ENCODE measurements at places on chromosomes 6 and 20.

GRCh38 chr6:139240161-139241010, 51.4 kb downstream of the TXLNB start:
- no peak for DNase-seq

DNA sequence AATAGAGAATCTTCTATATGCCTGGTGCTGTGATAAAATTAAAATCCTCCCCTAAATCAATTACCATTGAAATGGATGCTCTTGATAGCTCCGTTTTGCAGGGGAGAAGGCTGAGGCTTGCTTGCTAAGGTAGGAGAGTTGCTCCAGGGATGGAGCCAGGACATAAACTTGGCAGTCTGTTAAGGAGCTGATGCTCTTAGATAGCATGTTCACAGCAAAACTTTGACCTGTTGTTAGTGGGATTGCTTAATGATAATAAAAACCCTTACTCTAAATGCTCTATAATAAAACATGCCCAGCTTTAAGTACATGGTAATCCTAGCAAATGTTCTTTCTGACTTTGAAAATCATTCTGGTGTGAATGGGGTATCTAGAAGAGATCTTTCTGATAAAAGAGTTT, 228.4 kb upstream of the JAG1 start:
- no peak for DNase-seq

DNA sequence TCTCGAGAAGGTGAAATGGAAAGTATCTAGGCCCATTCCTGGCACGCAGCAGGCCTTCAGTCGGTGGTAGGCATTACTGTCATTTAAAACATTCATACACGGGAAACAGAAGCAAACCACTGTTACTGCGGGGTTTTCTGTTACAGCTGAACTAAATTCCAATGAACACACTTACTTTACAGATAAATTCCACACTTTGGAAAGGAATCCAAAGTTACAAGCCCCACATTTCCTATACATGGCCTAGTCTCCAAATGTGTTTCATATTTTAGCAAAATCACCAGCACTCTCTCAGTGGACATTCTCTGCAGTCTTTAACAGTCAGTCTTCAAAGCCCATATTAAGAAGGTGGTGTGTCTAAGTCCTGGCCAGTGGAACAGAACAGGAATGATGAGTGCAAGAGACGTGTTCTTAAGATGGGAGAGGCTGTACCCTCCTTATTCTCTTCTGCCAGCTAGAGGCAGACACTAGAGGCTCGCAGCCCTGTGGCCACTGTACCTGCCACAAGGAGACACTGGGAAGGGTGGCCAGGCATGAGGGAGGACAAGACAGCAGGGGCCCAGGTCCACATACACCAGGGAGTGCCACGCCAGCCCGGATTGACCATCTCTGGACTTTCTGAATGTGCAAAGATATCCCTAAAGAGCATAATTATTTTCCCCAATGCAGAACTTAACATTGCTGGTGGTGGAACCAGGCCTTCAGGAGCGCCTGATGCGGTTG, 76.4 kb downstream of the CDC5L start:
- no peak for DNase-seq

- no peak for DNase-seq
These were observed 49.4 kb downstream of the HLA-C start for GRCh38 chr6:31222496-31222895.

DNA sequence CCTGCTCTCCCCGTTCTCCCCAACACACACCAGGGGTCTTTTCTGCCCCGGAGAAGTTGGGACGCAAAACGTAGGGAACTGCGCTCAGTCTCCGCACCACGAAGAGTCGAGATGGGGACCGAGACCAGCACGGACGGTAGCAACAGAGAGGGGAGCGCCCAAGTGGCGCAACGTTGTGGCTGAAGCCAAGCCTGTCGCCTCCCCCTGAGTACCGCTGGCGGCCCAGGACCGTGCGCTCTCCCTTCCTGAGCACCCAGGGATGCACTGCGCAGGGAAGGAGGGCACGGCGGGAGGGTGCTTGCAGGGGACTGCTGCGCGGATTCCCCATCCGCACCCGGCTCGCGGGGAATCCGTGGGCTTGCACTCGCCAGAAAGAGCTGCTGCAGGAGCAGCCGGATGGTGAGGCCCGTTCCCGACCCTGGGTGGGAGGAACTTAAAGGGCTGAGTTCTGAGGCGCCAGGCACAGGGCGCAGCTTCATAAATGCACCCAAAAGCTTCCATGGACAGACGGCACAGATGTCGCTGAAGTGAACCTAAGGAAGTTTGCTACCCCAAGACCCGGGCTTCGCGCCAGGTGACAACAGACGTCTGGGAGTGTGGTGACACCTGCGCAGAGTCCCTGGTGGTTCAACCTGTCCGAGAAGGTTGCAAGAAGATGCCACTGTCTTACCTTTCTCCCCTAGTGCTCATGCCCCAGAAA, 178.7 kb downstream of the TBXT start:
- DNase-seq, result no peak

DNA sequence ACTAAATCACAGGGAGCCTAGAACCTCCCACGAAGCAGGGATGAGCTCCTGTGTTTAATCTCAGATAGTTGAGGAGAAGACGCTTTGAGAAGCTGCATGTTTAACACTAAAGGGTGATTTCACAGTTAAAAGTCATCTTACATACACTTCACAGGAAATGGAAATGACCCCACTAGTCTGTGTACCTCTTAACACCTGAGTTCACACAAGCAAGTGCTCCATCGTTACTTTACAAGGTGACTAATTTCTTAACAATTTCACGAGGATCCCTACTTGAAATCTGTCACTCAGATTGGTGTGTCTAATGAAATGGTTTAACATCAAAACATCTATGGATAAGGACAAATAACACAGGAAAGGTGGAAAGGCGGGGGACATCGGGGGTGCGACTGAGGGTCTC, 93.8 kb upstream of the RPS6KA2 start:
- no peak for DNase-seq

DNA sequence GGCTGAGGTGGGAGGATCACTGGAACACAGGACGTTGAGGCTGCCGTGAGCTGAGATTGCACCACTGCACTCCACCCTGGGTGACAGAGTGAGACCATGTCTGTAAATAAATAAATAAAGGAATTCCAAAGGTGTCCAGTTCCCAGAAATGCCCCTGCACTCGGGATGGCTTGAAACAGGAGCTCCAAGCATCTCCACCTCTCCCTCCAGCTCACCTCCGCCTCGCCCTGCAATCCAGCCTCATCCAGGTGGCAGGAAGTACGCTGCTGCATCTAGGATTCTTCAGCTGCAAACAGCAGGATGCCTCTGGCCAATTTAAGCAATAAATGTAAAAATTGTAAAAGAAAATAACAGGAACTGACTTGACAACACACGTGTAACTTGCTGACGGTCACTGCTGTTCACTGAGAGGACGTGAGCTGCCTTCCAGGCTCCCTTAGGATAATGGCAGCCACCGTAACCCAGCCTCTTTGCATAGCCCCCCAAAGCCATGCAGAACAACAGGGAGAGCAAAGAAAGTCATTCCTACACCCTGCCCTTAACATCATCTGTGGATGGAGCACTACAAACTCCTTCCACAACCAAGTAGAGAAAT, 11.4 kb upstream of the GRM4 start:
- no peak for DNase-seq

DNA sequence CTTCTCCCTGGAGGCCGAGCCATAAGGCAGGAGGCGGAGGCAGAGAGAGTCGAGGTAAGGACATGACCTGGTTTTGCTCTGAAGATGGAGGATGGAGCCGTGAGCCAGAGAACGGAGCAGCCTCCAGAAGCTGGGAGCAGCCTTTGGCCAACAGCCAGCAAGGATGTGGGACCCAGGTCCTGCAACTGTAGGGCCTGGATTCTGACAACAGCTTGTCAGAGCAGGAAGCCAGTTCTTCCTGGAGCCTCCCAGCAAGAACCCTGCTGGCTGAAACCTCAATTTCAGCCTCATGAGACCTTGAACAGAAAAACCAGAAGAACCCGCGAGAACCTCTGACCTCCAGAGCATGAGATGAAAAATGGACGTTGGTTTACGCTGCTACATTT, 13.4 kb upstream of the MRGBP start:
- no peak for DNase-seq

GRCh38 chr6:21325201-21325856, 268.2 kb upstream of the SOX4 start:
- no peak for DNase-seq

- no peak for DNase-seq
These were observed 348.3 kb upstream of the PRND start for GRCh38 chr20:4373454-4373853.

GRCh38 chr6:3321875-3322274, 63.1 kb downstream of the PSMG4 start:
- DNase-seq, result no peak

DNA sequence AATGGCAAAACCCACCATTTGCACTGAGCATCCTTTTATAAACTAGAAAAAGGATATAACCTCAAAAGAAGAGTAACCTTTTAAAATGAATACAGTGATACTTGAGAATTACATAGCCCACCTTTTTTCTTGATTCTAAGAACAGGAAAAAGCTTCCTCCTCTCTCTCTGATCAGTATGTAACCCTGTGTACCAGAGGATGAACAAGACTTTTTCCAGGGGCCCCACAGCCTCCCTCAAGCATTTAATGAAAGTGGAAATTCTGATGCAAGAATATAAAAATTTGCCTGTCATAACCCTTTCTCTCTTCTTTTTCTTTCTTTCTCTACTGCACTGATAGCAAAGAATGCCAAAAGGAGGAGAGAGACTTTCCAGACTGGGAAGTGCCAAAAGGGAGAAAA, 64.2 kb upstream of the BTN3A2 start:
- DNase-seq, result no peak

GRCh38 chr6:4031442-4031841, 47.5 kb downstream of the FAM217A start:
- DNase-seq, result no peak

- no peak for DNase-seq
These were observed 274.5 kb downstream of the ALDH8A1 start for GRCh38 chr6:134675110-134676054.

DNA sequence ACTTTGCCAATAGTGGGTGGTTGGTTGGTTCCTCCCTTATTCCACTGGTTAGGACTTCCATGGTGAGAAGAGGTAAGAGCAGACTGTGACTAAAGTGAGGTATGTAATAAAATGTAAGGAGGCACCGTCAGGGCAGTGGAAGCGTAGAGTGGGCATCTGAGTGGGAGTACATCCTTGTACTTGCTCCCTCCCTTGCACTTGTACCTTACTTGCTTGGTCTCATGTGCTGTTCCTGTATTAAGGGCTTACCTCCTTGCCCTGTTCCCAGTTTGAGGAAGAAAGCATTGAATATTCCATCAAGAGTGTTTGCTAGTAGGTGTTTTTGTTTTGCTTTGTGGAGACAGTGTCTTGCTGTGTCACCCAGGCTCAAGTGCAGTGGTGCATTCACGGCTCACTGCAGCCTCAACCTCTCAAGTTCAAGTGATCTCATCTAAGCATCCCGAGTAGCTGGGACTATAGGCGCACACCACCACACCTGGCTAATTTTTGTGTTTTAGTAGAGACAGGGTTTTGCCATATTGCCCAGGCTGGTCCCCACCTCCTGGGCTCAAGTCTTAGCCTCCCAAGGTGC, 25.5 kb downstream of the AMD1 start:
- DNase-seq, result no peak

- no peak for DNase-seq
These were observed 234.0 kb upstream of the PLCB4 start for GRCh38 chr20:8834851-8835250.

GRCh38 chr20:12902992-12903391, 105.8 kb upstream of the SPTLC3 start:
- no peak for DNase-seq

DNA sequence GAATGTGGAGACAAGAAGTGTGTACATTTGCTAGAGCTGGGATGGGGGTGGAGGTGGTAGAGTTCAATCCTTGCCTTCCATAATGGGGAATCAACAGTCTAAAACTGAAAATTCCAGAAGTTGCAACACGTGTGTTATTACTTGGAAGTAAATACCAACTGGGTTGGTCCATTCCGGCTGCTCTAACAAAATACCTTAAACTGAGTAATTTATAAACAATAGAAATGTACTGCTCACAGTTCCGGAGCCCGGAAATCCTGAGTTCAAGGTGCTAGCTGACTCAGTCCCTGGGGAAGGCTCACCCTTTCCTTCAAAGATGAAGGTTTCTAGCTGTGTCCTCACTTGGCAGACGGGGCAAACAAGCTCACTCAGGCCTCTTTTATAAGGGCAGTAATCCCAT, 59.0 kb downstream of the RIN2 start:
- DNase-seq, result no peak

DNA sequence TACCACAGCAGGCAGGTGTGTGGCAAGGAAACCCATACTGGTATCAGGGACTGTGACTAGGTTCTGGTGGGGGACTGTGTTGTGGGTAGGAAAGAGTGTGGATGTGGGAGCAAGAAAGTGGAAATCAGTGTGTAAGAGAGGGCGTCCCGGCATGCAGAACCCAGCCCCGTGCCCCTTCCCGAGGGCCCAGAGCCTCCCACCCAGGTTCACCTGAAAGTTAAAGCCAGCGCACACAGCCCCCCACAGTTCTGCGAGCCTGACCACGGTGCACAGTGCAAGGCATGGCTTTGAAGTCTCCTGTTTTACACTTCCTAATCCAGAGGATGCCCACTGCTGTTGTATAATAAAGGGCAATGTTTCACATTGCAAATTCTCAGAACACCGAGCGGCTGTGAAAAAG, 22.7 kb downstream of the MAFB start:
- no peak for DNase-seq

DNA sequence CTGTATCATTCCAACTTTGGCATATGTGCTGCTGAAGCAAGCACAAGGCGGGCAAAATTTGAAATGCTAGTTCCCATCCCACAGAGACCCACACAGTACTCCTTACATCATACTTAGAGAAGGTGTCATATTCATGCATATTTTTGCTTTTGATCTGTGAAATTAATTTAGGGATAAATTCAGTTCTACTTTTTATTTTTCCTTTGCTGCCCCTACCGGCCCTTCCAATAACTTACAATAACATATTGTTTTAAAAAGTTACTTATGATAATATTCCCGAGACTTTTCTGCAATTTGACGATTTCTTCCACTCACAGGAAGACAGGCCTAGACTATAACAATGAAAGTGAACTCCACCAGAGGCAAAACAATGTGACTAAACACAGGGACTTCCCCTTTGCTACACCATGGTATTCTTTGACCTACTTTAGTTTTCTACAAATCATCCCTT, 35.0 kb downstream of the SESN1 start:
- no peak for DNase-seq

- DNase-seq, result no peak
These were observed 469.8 kb downstream of the BMP2 start for GRCh38 chr20:7237251-7237650.

Measured in hematopoietic multipotent progenitor cell treated with erythropoietin and hydrocortisone succinate and interleukin-3 and kit ligand, for 17 days (in vitro differentiated cells).